ENCODE measurements at places on chromosomes 16 and 17.

- no peak for DNase-seq
Measured at GRCh38 chr17:73609758-73610157, 34.5 kb downstream of the SDK2 start.

DNA sequence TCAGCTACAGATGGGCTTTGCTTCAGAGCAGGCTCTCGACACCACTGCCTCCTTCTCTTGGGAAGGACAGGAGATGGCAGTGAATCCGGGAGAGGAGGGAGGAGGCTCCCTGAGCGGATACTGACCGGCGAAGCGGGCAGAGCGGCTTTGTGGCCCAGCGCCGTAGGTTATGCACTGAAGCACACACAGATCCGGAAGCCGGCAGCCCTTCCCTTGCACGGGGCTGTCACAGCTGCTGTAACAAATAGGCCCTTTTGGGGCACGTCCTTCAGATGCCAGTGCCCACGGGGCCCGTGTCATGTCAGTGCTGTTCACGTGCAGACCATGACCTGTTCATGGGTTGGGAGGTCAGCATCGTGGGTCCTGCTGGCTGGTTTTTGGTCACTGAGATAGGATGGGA, 144.7 kb upstream of the CHMP6 start:
- DNase-seq = no peak

GRCh38 chr16:68422396-68422960, 25.8 kb downstream of the SMPD3 start:
- no peak for DNase-seq

GRCh38 chr17:2466931-2467330, 44.8 kb downstream of the METTL16 start:
- DNase-seq = no peak

DNA sequence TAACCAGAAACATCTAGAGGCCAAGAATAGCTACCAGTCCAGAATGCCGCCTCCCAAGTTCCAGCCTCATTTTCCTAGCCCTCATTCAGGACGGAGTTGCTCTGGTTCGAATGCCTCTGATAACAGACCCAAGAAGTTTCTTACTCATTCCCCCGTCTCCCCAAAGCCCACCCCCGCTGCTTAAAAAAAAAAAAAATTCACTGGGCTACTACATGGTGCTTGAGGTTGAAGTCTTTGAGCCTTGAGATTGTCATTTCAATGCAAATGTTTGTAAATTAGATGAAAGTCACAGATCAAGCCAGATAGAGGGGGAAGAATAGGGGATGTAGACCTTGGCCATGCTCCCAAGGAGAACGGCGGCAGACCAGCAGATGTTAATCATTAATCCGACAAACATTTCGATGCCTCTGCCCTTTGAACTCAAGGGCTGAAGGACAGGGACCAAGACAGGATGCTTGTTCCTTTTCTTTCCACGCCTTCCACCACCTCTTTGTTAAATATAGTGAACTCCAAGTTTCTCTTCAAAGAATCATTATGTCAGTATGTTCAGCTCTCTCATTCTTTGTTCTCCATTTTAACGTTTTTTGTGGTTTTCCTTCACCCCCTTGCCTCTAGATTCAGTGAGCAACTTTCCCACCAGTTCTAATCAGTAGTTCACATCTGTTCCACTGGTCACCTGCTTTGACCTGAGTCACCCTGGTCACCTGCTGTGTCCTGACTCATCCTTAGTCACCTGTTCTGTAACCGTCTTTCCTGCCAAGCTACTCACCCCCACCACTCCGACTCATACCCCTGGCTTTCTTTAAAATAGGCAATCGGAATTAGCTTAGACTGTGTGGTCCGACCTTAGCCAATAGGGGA, 190.3 kb downstream of the CPPED1 start:
- DNase-seq = no peak
